ENCODE measurements at places on chromosomes 3 and 15.

GRCh38 chr3:29382409-29382808 is 101.5 kb downstream of the RBMS3 start:
- DNase-seq = no peak

DNA sequence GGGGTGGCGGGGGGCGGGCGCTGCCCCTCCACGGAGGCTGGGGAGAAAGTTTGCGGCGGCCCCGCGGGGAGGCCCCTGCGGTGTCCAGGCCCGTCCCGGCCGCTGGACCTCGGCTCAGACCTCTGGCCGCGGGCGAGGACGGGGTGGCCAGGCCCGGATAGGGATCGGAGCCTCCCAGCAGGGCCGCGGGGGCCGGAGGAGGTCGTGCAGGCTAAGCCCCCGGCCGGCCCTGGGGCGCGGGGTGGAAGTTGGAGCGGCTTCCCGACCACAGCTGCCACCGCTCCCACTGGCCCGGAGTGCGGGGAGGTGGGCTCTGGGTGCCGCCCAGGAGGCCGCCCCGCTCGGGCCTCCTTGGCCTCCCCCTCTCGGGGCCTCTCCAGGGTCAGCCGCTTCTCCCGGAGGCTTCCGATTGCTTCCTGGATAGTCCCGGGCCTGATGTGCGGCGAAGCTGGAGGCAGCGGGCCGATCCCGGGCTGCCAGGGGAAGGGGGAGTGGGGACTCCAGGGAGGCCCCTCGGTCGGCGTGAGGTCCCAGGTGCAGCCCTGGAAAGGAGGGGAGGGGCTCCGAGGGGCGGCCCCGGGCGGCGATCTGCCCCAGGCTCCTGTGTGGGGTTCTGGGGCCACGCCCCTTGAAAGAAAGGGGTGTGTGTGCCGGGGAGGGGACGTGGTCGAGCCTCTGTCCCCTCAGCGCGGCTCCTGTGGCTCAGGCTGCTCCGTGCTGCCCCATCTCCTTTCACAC is 907 bp downstream of the PLXNA1 start:
- DNase-seq = peak; percentile 62

GRCh38 chr15:63469190-63469589 is 35.2 kb upstream of the USP3 start:
- no peak for DNase-seq

GRCh38 chr3:156226676-156227420 is 106.5 kb downstream of the KCNAB1 start:
- DNase-seq = no peak

GRCh38 chr3:46423588-46423987 is 16.5 kb downstream of the CCRL2 start:
- no peak for DNase-seq

GRCh38 chr3:104885214-104885814 is 481.4 kb upstream of the ALCAM start:
- DNase-seq = no peak

- peak; percentile 50 for DNase-seq
Measured at GRCh38 chr3:57154470-57155309, 10.5 kb downstream of the IL17RD start.

GRCh38 chr3:9776896-9777693 is 7.3 kb upstream of the CAMK1 start:
- DNase-seq = no peak

Data from SJCRH30 (cell line).